Fibroblast of skin of back (primary cell): ENCODE measurements at places on chromosomes 7 and 10.
A peak's percentile ranks its signal among the peaks of the same experiment; 100 is the strongest.

DNA sequence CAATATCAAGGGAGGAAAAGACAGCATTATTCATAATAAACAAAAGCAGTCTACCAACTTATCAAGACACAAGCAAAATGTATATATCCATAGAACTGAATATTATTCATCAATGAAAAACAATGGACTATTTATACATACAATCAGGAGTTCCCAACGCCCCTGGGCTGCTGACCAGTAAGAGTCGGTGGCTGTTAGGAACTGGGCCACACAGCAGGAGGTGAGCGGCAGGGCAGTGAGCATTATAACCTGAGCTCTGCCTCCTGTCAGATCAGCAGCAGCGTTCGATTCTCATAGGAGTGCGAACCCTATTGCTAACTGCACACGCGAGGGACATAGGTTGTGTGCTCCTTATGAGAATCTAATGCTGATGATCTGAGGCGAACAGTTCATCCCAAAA is 71.7 kb upstream of the GPR22 start:
- no peak for DNase-seq

GRCh38 chr10:104325436-104326435 is 12.5 kb downstream of the ITPRIP start:
- no peak for DNase-seq

GRCh38 chr7:96414931-96415292 is 93.0 kb upstream of the SLC25A13 start:
- peak; percentile 13 for DNase-seq

DNA sequence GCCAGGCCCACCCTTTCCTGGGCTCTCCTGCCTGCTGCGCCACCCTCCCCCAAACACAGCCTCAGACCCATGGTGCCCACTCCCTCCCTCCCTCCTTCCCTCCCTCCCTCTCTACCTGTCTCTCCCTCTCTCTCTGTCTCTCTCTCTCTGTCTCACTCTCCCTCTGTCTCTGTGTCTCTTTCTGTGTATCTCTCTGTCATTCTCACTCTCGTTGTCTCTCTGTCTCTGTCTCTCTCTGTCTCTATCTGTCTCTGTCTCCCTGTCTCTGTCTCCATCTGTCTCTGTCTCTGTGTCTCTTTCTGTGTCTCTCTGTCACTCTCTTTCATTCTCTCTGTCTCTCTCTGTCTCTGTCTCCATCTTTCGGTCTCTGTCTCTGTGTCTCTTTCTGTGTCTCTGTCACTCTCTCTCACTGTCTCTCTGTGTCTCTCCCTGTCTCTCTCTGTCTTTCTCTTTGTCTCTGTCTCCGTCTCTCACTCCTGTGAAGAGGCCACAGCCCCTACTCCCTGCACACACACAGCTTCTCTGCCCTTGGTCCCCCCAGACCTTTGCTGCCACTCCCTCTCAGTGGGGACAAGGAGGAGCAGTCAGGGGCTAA is 51.5 kb downstream of the CALML3 start:
- no peak for DNase-seq

GRCh38 chr10:21260066-21260465 is 265.4 kb downstream of the SKIDA1 start:
- DNase-seq: no peak

DNA sequence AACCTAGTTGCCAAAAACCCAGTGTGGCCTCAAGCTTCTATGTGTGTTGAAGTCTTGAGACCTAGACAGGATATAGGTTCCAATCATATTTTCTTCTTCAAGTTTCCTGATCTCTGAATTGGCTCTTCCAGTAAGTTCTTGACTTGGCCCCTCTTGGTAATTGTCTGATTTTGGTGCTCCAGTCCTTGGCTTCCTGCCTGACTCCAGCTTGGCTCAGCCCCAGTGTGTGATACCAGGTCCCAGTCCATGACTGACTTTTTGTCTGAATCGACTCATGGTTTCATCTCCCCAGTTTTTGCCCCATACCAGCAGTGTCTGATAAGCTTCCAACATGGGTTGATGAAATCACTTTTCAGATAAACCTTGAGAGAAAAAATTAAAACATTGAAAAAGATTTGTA is 72.3 kb downstream of the FAS start:
- DNase-seq: peak; percentile 37

GRCh38 chr7:138797715-138798320 is at the start of the genes ATP6V0A4 and TMEM213:
Gene ATP6V0A4 (minus strand): TSS chr7:138798196. CDS start chr7:138771247, 26,949 bp downstream.
Gene TMEM213 (plus strand): TSS chr7:138797994. CDS start chr7:138798105, 111 bp downstream.
- DNase-seq: no peak

GRCh38 chr10:98436704-98437103 is 10.0 kb downstream of the HPS1 start:
- no peak for DNase-seq

- DNase-seq: peak; percentile 9
These were observed 104.2 kb downstream of the SAMD9 start for GRCh38 chr7:93013446-93014061.

- no peak for DNase-seq
These were observed 138.7 kb downstream of the C10orf105 start for GRCh38 chr10:71580926-71581325.

- no peak for DNase-seq
These were observed 106.4 kb downstream of the COL13A1 start for GRCh38 chr10:69908124-69908523.

DNA sequence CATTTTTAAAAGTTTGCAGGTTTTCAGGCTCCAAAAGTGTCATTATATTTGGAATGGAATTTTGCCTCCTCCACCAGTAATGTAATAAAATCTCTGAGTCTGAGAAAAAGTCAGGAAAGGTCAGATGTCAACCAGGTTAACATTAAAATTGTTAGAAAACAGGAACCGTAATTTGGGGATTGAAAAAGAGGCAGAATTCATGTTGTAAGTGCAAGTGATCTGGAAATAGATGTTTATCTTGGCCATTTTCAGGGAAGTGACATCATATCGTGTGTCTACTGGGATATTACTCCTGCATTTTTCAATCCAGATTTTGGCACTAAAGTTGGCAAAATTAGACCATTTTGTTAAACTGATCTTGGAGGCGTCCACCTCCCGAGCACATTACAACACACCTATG is 428.5 kb upstream of the MGMT start:
- peak; percentile 11 for DNase-seq

DNA sequence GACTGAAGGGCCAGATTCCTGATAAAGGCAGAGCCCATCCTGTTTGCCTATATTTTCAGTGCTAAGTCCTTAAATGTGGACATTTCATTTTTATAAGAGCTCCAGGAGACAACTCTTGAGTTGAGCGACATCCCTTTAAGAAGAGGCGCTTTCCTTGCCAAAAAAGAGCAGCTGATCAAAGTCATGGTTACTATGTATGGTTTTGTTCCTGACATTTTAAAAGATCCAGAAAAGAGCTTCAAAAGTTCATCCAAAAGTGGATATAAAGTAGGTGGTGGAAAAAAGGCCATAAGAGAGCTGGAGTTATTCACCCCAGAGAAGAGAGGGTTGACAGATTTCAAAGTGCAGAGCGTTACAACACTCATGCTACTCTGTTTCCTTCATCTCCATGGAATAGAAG is 36.7 kb downstream of the RHOBTB1 start:
- DNase-seq: no peak

DNA sequence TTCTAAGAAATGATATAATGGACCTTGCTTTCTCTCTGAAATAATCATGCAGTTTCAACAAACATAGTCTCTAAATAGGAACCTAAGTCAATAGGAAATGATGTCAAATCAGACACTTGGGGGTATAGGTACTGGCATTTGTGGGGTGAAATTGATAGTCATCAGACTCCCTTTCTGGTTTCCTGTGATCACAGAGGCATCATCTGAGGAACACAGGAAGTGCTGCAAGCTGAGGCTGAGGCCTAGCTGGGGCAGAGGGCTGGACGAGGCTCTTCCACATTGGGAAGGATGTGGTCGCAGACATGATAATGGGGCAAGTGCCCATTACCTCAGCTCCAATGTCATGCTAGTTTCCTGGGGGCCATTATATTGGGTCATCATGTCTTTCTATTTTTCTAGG is 33.5 kb upstream of the TARP start:
- no peak for DNase-seq

DNA sequence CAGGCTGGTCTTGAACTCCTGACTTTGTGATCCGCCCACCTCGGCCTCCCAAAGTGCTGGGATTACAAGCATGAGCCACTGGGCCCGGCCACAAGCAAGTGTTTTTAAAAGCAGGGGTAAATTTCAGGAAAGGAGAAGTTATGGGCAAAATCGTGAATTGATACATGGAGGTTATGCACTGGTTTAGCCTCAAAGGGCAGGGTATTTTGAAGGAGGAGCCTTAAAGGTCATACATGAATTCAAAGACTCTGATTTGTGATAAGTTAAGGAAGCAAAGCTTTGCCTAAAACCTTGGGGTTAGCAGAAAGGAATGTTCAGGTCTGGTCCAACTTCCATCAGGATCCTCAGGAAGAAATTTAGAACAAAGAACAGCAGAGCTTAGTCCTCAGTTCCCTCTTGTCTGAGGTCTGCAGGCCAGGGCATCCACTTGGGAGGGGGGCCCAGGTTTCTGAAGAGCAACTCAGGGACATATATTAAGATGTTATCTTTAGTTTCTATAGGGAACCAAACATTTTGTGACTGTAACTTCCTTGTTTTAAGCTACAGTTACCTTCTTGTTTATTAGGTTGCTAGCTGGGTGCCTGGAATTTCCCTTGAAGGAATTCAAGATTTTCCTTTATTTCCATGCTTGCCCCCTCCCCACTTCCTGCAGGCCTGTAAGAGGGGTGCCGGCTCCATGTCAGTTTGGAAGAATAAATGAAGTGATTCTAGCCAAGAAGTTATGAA is 2.8 kb upstream of the REPIN1 start:
- no peak for DNase-seq

DNA sequence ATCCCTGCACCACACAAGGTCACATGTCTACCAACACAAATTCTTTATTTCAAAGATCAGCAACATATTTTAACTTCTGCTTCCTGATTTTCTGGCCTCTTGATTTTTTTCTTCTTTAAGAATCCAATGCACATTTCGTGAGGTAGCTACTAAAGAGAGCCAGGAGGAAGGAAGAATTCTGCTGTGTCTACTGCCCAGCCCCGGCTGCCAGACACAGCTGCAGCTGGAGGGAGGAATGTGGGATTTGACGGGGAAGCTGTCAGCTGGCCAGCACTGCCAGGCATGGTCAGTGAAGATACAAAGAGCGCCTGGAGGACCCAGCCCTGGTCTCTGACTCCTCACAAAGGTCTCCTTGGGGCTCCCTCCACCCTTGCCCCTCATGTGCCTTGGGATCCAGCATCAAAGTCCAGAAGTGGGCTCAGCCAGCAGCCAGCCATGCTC is 6.9 kb upstream of the AOC1 start:
- no peak for DNase-seq

GRCh38 chr10:111650088-111650487 is 533.5 kb downstream of the GPAM start:
- no peak for DNase-seq

DNA sequence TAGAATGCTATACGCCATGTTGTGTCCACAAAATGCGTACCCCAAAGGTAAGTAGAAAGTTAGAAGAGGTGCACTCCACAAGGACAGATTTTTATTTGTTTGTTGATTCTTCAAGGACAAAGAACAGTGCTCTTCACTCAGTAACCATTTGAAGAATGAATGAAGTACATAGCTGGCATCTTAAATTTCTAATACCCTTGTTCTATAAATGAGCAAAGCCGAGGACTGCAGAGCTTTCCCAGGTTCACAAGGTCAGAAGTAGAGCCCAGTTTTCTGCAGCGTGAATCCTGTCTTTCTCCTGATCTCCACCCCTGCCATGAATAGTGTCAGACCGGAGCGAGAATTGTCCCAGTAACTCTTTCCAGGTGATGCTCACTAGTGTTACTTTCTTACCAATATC is 9.5 kb downstream of the HECW1 start:
- no peak for DNase-seq

GRCh38 chr7:30926313-30926712 is 14.7 kb downstream of the AQP1 start:
- no peak for DNase-seq

DNA sequence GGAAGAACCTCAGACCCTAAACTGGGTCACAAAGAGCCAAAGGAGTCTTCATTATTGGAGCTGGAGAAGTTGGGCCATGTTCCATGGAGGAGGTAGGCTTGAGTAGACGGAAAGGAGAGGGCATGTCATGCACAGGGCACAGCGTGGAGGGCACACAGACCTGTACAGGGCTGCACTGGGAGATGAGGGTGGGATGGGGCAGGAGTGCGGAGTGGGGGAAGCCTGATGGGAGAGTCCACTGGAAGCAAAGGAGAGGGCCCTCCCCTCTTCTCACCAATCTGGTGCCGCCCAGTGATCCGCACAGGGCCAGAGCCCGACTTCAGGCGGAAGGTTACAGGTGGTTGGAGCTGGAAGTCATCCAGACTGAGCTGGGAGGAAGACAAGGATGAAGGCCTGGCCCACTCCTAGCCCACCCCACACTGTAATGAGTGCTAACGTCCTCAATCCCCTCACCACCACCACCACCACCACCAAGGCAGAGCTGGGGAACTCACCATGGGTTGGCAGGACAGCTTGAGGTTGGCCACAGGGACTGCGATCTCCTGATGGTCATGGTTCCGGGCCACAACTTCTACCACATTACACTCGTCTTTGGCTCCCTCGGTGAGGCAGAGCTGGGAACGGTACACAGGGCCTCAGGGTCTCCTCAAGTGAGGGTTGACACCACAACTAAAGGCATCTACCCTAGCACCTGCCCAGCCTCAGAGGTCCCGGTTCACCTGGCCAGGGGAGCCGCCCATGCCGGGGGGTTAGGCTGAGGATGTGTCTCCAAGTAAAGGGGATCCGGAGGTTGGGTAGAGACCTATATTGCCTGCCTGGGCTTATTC is 1.0 kb downstream of the NPM3 start:
- DNase-seq: no peak

DNA sequence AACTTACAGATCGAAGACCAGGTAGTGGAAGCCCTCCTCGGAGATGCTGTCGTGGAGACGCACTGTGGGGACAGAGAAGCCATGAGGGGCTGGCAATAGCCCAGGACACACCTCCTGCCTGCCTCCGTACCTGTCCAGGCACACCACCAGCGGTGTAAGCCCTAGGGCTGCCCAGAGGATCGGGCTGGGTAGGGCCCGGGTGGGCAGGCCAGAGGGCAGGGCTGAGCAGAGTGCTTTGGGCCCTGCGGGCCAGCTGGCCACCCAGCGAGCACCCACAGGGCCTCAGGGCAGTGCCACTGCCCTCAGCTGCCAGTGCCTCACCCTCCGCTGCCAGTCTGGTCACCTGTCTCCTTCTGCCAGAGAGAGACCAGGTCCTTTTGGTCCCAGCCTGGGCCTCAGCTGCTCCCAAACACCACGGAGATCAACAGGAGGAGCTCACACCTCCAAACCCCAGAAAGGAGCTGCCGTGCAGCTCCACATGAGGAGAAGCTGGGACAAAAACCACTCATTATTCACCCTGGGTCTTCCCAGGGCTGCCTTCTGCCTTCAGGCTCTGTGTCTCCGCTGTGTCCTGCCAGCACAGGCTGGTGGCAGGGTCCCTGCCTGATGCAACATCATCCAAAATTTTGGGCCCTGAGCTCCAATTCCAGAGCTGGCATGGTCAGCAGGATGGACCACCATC is 58.2 kb downstream of the YKT6 start:
- DNase-seq: no peak

- DNase-seq: peak; percentile 57
These were observed 15.1 kb downstream of the ITGA8 start for GRCh38 chr10:15704581-15704968.
